SK-MEL-5 (cell line): ENCODE measurements at places on chromosomes 7 and 10. TPM values are rescaled to one million over a fixed set of nuclear protein-coding genes. Genes with fewer than 3 reads are reported as not detected.

DNA sequence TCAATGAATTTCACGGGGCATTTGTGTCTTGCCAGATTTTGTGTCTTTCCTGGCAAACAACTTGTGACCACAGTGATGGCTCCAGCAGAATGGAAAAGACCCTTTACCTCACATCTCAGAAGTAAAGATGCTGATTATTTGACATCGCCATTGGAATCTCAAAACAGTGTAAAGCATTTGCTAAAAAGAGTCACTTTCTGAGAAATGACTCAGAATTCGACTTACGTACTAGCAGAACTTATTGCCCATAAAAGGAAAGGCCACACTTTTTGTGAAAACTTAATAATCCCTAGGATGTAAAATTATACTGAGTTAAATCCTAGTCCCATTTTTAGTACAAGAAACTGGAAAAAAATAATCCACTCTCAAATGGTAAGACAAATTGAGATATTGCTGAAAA, 35.9 kb upstream of the PRKCQ start:
- DNase-seq, result no peak

DNA sequence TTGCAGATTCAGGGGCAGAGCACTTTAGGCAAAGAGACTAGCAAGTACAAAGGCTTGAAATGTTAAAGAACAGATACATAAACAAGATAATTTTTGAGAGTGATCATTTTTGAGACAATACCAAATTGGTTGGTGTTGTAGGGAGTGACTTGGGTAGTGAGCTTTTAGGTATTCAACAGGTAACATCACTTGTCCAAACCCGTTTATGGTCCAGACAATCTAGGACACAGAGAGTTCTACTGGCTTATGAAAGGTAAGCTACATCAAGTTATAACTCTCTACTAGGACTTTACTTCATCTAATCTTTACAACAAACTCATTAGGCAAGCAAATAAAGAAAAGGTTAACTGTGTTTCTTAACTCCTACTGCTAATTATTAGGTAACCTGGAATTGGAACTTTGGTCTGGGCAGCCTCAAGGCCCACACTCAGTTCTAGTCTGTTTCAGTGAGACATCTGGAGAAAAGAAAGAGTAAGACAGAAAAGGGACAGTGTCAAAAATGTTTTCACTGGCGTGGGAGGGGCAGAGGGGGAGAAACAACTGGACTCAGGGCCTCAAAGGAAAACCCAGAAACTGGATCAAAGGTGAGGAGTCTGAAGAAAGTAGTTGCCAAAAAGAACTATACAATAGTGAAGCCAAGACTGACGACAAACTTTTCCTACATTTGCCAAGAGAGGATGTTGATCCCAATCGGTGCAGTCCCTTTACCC, 39.2 kb downstream of the GNAT3 start:
- no peak for DNase-seq

DNA sequence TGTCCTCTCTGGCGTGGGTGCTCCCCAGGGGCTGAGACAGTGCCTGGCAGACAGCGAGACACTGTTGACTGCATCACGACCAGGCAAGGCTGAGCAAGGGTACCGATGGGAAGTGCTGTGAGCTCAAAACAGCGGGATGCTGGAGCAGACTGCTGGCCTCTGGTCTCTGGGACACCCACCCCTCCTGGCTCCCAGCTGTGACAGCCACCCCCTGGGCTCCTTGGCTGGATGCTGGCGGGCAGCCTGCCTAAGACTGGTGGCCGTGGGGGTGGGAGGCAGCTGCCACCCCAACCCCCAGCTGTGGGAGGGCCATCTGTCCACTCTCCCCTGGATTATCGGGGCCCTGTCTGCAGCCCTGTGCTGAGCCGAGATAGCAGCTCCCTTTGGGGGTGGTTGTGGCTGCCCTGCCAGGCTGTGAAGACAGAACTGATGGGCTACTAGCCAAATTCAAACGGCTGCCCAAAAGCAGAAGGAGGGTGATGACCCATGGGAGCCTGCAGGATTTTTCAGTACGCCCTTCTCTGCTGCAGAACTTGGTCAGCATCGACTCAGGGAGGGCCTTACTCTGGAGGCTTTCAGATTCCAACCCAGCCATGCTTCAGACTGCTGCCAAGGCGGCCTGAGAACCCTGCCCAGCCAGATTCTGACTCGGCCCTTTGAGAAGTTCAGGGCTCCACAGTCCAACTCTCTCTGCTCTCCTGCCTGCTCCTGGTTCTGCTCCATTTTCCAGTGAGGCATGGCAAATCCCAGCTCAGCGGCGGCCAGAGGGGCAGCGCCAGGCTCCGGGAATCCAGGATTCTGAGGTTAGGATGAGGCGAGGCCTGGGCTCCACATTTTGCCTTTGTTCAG, 125.3 kb downstream of the NEURL1 start:
- DNase-seq, result no peak

- no peak for DNase-seq
These were observed 30.6 kb upstream of the PFKFB3 start for GRCh38 chr10:6171881-6172695.

- no peak for DNase-seq
These were observed 189.2 kb downstream of the FAM107B start for GRCh38 chr10:14585287-14586193.

FGFBP3 gene
- 0.72 and 0.74 TPM in 2 replicates for total RNA-seq

DNA sequence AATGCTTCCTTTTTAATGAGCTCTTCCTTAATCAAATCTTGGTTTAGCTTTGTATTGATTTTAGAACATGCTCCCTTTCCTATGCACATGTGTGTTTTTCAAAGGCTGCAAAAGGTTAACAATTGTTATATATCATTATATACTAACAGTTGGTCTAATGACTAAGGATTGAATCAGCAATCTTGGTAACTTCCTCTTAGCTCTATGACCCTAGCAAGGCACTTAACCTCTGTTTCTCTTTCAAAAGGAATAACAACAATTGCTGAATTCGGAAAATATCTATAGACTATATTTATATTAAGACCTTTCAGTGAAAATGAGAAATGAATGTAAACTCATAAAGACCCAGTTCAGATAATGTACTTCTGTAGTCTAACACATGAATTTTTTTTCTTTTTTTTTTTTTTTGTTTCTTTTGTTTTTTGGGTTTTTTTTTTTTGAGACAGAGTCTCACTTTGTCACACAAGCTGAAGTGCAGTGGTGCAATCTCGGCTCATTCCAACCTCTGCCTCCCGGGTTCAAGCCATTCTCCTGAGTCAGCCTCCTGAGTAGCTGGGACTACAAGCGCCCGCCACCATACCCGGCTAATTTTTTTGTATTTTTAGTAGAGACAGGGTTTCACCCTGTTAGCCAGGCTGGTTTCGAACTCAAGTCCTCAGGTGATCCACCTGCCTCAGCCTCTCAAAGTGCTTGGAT, 48.8 kb downstream of the HOXA1 start:
- no peak for DNase-seq

EGR2 gene
- total RNA-seq, result 0.63 and 0.75 TPM in 2 replicates

- DNase-seq, result no peak
These were observed 14.1 kb upstream of the GOT1 start for GRCh38 chr10:99444383-99445045.
